NCI-H1436 treated with DMSO at 0.1 percent for 48 hours (cell line): ENCODE measurements at places on chromosomes 16 and 17.

- DNase-seq = no peak
These were observed 1.3 kb downstream of the CCDC102A start for GRCh38 chr16:57534881-57535658.

DNA sequence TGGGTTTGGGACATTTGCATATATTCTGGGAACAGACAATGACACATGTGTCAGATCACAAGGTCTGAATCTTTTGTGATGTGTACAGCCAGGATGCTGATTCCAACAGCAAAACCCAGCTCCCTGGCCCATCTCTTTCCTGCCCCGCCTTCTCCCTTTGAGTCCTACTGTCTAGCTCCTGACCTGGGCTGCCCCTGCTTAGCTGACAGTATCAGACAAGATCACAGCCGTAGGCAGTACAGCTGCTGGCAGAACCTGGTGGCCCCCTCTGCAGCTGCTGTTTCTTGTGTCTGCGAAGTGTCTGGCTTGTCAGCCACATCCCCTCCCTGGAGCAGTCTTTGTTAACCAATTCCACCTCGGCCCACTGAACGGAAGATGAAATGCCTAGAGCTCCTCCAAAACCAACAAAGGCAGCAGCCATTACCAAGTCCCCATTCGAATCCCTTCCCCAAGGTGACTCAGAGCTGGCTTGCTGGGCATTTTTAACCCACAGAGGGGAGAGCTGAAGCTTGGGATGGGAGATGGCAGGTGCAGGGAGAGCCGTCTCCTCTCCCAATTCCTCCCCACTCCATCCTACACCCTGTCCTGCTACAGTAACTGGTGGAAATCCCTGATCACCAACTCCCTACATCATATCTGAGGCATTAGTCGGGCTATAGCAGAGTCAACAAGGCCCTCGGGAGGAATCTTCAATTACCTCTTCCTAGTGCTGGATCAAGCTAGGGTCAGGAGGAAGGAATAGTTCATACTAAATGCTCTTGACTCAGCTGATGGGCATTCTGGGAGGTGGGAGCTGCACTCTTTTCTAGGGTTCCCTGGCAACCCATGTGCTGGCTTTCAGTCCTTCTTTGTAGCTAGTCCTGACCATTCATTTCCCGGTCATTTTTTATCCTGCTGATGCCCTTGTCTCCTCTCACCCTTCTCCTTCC, 5.8 kb downstream of the PIPOX start:
- DNase-seq = no peak

GRCh38 chr16:84874004-84874435, 54.2 kb downstream of the CRISPLD2 start:
- no peak for DNase-seq

DNA sequence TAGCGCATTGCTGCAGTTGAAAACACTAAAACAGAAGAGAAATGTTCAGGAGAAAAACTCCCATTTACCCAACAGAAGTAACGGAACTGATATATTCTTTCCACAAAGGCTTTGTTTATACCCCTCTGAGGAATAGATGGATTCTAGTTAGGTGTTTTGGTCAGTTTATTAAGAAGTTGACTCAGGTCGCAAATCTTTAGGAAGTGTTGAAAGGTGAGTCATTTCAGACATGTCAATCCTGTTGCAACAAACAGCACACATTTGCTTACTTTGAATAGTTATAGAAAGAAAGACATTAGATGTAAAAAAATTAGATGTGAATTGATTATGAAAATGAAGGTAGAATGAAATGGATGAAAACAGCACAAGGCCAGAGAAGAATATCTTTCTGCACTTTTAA, 941.0 kb downstream of the KCNJ2 start:
- DNase-seq = no peak

DNA sequence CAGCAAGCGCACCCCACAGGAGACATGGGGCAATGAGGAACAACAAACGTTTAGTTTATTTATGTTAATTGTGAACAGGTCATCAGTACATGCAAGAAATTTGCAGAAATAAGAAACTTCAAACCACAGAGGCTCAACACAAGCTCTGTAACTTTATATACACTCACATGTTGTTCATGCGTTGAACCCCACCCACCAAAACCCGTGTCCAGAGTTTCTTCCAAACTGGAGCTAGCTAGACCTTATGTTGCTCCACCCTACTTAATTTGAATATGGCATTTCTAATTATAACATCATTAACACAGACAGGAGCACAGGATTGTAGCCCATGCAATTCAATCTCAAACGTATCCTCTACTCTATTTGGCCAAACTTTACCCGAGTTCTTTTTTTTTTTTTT, 192.1 kb downstream of the ZNF18 start:
- DNase-seq = no peak

GRCh38 chr16:87543436-87544191, 50.8 kb upstream of the ZCCHC14 start:
- no peak for DNase-seq

DNA sequence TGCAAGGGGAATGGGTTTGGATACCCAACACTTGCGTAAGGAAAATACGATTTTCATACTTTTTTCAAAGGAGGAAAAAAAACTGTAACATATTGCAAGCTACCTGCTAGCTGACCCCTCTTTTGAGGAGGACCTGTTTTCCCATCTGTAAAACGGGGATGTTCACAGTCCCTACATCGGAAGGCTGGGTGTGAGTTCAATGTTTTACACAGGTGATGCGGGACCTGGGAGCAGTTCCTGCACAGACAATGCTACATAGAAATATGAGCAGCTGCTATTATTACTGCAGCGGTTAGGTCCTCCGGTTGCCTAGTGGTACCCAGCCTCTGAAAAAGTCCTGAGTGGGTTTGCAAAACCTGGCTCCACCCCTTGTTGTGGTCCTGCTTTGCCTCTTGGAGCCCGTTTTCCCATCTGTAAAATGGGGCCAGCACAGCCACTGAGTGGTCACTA, 3.5 kb downstream of the SOCS1 start:
- no peak for DNase-seq

DNA sequence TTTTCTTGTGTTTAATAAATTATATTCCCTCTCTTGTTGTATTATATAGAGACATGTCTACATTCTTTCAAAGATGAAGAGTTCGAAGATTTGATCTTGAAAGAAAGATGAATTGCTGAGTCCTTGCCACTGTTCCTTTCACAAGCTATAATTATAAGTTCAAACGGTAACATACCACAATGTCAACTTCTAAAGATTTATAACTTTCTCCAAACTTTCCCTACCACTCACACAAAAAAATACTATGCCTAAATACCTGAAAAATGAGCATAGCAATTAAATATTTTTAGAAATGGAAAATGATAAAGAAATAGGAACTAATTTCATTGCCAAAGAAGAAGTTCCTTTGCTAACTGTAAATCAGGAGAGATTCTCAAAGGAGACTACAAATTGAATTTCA, 50.6 kb downstream of the BRIP1 start:
- no peak for DNase-seq

- DNase-seq = no peak
These were observed 3.4 kb downstream of the RAP1GAP2 start for GRCh38 chr17:2799653-2800052.

GRCh38 chr16:67150833-67151396, at the start of gene B3GNT9:
TSS of gene B3GNT9 (minus strand) at chr16:67150998. CDS start at chr16:67150485, 513 bp downstream.
- no peak for DNase-seq

DNA sequence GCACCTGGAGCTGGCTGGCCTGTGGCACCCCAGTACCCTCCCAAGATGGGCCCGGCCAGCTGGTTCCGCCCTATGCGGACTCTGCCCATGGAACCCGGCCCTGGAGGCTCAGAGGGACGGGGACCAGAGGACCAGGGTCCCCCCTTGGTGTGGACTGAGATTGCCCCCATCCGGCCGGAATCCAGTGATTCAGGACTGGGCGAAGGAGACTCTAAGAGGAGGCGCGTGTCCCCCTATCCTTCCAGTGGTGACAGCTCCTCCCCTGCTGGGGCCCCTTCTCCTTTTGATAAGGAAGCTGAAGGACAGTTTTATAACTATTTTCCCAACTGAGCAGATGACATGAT, 12.0 kb downstream of the TBX21 start:
- no peak for DNase-seq

DNA sequence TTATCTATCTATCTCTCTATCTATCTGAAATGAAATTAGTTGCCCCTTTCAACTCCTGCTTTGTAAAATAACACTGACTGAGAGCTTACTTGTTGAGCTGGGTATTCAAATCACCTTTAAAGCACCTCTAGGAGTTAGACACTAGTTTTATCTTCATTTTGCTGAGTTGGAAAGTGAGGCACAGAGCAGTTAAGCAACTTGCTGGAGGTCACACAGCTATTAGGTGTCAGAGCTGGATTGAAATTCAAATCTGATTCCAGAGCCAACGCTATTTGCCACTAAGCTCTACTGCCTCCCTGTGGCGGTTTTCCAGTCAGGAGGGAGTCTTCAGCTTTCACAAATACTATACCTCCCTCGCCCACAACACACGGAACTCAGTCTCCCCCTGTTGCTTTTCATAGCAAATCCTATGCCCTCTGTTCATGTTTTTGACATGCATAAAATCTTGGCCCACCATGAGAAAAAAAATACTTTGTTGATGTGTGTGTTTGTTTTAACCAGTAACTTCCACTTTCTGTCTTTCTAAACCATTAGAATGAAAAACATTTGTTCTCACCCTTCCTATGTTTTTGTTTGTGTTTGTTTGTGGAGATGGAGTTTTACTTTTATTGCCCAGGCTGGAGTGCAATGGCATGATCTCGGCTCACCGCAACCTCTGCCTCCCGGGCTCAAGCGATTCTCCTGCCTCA, 74.8 kb upstream of the SMURF2 start:
- DNase-seq = no peak

DNA sequence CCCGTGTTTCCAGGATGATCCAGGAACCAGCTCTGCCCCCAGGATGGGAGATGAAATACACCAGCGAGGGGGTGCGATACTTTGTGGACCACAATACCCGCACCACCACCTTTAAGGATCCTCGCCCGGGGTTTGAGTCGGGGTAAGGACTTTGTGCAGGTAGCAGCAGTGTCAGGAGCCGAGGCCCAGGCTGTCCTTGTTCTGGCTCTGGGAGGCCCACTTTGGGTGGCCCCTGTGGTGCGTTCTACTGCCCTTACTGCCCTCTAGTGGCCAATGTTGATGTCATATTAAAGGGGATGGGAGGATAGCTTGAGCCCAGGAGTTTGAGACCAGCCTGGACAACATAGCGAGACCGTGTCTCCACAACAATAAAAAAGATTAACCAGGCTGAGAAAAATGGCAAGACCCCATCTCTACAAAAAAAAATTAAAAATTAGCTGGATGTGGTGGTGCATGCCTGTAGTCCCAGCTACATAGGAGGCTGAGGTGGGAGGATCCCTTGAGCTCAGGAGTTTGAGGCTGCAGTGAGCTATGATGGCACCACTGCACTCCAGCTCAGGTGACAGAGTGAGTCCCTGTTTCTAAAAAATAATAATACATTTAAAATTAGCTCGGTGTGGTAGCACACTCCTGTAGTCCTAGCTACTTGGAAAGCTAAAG, 20.9 kb upstream of the CLEC18A start:
- DNase-seq = no peak

GRCh38 chr16:54630284-54630967, 300.2 kb upstream of the IRX5 start:
- no peak for DNase-seq

DNA sequence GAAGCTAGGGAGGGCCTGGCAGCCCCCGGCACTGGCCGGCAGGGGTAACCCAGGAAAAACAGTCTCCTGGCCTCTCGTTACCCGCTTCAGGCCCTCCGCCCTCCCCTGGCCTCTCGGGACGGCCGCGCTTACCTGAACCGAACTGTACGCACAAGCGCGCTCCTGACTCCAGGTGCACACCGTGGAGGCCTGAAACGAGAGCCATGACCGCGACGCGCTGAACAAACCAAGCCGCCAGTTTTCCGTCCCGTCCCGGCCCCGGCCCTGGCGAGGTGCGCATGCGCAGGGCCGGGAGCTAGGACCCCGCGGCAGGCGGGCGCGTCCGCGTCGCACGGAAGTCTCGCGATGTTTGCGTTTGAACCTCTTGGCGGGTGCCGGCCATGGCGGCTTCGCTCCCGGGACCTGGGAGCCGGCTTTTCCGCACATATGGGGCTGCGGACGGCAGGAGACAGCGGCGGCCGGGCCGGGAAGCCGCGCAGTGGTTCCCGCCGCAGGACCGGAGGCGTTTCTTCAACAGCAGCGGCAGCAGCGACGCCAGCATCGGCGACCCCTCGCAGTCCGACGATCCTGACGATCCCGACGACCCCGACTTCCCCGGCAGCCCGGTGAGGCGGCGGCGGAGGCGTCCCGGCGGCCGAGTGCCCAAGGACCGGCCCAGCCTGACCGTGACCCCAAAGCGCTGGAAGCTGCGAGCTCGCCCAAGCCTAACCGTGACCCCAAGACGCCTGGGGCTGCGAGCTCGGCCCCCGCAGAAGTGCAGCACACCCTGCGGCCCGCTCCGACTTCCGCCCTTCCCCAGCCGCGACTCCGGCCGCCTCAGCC, at the start of gene HASPIN:
TSS of gene HASPIN (plus strand) at position 348 of the 822 bp plus-strand sequence. CDS start at position 381, 33 bp downstream.
- peak; percentile 46 for DNase-seq

DNA sequence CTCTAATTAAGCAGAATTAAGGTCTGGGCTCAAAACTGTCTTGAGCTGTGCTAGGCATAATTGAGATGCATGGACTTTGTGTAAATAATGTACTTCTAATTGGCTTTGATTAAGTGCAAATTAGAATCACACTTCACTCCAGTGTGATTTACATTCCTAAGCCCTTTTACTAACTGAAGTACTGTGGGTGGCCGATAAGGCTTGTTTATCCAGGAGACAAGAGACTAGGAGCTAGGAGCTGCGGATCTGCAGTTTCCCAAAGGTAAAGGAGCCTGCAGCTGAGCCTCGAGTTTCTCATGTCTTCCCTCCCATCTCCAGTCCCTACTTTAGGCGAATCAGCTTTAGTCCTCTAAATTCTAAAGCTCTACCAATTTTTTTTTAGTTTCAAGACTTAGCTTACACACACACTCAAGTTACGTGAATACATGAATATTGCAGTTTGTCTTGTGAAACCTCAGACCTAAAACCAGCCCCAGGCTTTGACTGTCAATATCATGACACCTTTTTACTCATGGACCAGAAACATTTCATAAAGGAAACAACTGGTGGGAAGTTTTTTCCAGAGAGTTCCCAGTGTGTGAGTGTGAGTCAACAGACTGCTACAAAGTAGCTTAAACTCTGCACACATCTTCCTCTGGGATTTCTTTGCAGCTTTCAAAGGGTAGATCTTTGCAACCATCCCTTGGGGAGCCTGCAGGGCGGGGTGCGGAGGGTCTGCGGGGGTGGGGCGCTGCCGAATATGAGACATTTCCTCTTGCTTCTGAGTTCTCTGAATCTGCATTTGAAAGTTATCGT, 113.9 kb upstream of the TBX2 start:
- no peak for DNase-seq

DNA sequence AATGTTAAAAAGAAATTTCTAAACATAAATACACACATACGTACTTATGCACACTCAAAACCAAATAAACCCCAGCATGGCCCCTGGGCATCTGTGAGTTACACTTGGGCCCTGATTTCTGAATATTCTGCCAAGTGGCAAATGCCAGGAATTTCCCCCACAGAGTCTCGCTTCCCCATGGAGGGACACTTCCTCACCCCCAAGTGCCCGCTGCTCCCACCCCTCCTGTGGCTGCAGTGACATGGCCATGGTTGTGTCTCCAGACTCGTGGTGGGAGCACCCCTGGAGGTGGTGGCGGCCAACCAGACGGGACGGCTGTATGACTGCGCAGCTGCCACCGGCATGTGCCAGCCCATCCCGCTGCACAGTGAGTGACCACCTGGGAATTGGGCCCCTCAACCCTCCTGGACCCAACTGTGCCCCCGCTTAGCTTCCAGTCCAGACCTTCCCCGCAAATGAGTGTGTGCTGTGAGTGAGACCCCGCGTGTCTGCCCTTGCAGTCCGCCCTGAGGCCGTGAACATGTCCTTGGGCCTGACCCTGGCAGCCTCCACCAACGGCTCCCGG, 4.0 kb downstream of the ITGAD start:
- DNase-seq = no peak

- no peak for DNase-seq
These were observed 42.3 kb upstream of the MTSS2 start for GRCh38 chr16:70728150-70728549.

GRCh38 chr16:84838383-84838948, 18.7 kb downstream of the CRISPLD2 start:
- no peak for DNase-seq
